ENCODE measurements at places on chromosomes 3 and 15. TPM values are rescaled to one million over a fixed set of nuclear protein-coding genes. Genes with fewer than 3 reads are reported as not detected.
A peak's percentile ranks its signal among the peaks of the same experiment; 100 is the strongest.

GRCh38 chr15:92714077-92714476 lies 58.5 kb upstream of the FAM174B start:
- peak; percentile 49 for DNase-seq

GRCh38 chr3:13495351-13495813 lies 15.3 kb downstream of the HDAC11 start:
- DNase-seq = no peak

DNA sequence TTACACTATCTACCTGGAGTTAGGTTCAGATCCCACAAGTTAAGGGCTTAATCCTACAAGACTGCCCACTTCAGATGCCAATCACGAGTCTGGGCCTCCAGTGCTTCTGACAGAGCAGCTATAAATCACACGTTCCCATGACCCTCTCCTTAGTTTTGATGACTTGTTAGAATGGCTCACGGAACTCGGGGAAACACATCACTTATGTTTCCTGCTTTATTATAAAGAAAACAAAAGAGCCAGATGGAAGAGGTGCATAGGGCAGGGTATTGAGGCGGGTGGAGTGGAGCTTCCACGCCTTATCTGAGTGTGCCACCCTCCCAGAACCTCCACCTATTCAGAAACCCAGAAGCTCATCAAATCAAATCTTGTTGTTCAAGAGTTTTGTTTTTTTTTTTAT lies 170.8 kb downstream of the MOBP start:
- DNase-seq = no peak

The SLC28A1 gene
- polyA plus RNA-seq = not detected

DNA sequence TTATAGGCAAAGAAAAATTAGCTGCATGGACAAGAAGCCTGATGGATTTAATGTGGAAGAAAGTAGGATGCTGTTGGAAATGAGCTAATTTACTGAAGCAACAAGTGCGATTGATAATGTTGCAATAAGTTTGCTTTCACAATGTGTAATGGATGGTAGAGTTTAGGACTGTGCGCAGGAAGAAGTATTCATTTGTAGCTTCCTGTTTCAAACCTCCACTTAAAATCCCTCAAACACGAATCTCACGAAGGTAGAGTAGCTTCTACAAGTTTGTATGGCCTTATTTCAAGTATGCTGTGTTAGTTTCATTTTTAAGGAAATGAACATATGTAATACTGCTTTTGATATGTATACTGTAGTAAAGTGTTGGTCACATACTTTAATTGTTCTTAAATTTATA lies 42.3 kb downstream of the KCNH8 start:
- no peak for DNase-seq

The GNAT1 gene
- polyA plus RNA-seq = 0.59 TPM

Data from brain (organoid and tissue), 16 donors.